ENCODE measurements at places on chromosomes 2 and 18.

- peak; percentile 76 for DNase-seq
These were observed 162.7 kb upstream of the ETAA1 start for GRCh38 chr2:67234440-67234839.

GRCh38 chr2:16747689-16748088 lies 82.1 kb upstream of the CYRIA start:
- DNase-seq = no peak

DNA sequence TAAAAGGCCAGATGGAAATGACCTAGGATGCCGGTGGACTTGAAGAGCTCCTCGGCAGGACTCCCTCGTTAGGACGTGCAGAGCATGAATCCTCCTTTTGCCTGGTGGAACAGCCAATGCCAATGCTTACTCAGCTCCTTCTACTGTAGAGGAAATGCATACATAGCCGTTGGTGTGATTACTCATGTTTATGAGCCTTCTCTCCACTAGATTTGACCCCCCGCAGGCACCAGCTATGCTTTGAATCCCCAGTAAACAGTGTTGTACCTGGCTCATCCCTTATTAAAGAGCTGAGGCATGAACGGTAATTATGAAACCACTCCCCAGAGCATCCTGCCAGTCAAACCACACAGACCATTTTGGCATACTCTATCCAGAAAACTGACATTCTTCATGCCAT lies 172.8 kb downstream of the ANTXR1 start:
- no peak for DNase-seq

DNA sequence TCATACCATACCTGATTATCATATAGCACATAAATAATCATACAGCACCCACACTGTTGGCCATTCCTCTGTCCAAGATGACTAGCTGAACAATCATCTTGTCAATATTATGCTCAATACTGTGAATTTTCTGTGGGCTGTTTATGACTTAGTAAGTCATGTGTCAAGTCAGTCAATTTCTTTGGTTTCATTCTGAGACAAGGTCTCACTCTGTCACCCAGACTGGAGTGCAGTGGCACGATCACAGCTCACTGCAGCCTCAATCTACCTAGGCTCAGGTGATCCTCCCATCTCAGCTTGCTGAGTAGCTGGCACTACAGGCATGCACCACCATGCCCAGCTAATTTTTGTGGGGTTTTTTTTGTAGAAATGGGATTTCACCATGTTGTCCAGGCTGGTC lies 5.7 kb downstream of the MCM6 start:
- no peak for DNase-seq

GRCh38 chr2:228917220-228917619 lies 353.9 kb downstream of the PID1 start:
- no peak for DNase-seq

Data from cerebellar cortex (tissue), 1 donor.